ENCODE measurements at places on chromosomes 7 and 10.

GRCh38 chr7:90412458-90413184, 9.4 kb downstream of the CLDN12 start:
- DNase-seq = no peak

- peak; percentile 19 for DNase-seq
Measured at GRCh38 chr10:99612167-99612831, 7.9 kb downstream of the SLC25A28 start.

GRCh38 chr7:620885-621284, 101.2 kb upstream of the PDGFA start:
- DNase-seq = no peak

DNA sequence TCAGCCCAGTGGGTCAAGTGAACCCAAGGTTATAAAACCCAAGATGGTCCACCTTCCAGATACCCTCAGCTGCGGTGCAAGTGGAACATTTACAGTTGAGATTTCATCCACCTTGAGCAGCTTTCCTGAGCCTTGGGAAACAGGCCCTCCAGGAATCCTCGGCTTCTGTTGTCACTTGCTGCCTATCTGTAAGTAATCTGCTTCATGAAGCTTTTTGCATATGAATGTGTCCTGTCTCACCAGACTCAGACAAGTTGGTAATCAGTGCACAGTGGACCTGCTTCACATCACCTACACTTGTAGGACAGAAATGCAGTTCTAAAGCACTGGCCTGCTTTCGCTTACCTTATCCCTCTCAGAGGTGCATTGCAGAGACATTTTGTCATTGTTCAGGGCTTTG, 80.3 kb downstream of the FAM185A start:
- no peak for DNase-seq

GRCh38 chr7:24963218-24963617, 16.8 kb downstream of the OSBPL3 start:
- DNase-seq = peak; percentile 52

GRCh38 chr7:75623390-75624133, 115.2 kb downstream of the HIP1 start:
- no peak for DNase-seq

DNA sequence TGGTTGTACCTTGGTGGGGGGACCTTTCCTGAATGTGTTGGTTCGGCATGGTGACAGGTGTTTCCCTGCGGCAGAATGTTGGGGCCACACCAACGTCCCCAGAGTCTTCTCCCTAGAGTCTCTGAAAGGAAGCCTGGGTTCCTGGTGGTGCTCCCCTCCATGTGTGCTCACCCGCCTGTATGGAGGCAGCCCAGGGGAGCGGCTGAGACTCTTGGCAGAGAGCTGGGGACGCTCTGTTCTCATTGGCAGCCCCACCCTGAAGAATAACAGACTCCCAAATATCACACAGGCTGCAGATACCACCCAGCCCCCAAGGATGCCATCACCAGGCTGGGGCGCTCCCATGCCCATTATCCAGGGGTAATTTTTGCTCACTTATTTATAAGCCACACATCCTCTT, 34.8 kb downstream of the CHST12 start:
- no peak for DNase-seq

DNA sequence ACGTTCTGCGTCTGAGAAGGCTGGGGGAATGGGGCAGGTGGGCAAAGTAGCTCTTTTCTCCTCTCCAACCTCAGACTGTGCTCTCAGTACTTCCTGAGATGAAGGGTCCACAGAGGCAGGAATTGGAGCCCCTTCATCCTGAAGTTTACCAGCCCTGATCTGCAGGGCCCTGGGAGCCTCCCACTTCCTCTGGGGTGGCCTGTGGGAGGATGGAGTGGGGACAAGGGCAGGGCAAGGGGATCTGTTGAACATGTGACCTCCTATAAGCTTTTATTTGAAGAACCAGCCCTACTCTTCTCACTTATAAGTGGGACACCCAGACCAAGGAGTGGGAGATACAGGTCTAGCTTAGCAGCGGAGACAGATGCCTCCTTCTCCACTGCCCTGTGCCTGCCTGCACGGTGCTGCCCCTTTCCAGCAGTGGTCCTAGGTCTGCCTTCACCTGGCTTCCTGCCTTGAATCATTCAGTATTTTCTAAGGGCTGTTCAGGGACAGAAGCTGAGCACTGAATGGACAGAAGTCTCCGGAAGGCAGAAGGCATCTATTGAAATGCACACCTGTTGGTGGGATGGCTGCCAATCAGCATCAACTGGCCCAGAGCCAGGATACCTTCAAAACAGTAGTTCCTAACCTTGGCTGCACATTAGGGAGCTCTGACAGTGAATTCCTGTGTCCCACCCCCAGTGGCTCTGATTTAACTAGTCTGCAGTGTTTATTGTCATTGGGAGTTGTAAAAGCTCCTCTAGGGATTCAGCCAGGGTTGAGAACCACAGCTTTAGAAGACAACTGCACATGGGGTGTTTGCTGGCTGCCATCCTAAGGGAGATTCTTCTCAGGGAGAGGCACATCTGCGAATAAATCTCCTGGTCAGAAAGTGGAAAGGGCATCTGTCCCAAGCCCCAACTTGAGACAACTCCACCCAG, 2.7 kb upstream of the ARHGAP22 start:
- DNase-seq = no peak

DNA sequence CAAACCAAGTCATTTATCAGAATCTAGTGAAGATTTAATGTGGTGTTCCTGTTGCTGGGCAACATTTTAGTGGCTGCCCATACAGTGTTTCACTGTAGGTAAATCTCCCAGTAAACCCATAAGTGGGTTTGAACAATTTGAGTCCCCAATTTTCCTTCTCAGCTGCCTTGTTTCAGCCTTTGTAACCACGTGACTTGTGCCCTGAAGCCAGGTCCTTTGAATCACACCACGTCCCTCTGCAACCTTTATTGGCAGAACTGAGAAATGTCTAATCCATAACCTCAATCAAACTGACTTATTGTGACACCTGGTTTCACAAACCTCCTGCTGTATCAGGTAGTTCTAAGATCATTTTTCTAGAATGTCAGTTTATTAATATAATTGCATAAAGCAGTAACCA, 30.1 kb downstream of the SND1 start:
- no peak for DNase-seq

DNA sequence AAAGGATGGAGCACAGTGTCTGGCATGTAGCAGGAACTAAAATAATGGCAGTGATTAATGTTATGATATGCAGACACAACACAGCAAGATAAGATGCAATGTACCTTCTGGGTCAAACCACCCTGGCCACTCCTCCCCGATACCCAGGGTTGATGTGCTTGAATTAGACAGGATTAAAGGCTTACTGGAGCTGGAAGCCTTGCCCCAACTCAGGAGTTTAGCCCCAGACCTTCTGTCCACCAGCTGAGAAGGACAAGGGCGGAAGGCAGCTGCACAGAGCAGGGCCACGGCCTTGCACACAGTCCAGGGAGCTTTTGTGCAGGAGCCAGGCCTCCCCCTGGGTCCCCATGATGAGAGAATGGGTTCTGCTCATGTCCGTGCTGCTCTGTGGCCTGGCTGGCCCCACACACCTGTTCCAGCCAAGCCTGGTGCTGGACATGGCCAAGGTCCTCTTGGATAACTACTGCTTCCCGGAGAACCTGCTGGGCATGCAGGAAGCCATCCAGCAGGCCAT, at the start of gene RBP3:
RBP3 (plus strand) TSS at position 226 of the 514 bp plus-strand sequence; CDS start at position 348, 122 bp downstream.
- no peak for DNase-seq

DNA sequence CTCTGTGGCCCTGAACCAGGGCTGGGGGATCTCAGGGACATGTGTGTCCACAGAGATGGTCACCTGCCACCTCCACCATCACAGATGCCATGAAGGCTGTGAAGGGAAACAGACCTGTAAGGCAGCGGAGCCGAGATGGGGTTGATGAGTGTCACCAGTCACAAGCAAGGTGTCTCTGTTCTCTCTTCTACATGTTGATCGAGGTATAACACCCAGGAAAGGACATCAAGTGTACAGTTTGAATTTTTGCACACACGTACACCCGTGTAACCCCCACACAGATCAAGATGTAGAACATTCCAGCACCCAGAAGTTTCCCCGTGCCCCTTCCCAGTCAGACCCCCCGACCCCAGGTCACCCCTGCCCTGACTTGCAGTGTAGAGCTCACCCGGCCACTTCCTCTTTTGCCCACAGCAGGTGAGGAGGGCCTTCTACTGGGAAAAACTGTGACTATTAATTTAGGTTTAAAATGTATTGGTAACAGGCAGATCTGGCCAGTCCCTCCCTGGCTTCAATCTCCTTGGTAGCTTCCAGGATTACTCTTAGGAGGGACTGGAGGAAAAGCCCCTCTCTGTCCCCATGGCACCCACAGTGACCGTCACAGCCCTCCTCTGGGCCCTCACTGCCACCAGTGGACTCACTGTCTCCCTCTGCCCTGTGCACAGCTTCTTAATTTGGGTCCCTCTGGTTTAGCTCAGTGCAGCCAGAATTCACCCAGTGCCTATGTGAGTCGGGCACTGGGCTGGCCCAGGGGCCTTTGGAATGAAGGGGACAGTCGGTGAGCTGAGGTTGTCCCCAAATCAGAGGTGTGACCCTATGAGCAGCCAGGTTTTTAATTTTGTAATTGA, 108.2 kb downstream of the LHPP start:
- DNase-seq = no peak

- DNase-seq = peak; percentile 53
Measured at GRCh38 chr7:148883266-148884048, 634 bp downstream of the EZH2 start.

DNA sequence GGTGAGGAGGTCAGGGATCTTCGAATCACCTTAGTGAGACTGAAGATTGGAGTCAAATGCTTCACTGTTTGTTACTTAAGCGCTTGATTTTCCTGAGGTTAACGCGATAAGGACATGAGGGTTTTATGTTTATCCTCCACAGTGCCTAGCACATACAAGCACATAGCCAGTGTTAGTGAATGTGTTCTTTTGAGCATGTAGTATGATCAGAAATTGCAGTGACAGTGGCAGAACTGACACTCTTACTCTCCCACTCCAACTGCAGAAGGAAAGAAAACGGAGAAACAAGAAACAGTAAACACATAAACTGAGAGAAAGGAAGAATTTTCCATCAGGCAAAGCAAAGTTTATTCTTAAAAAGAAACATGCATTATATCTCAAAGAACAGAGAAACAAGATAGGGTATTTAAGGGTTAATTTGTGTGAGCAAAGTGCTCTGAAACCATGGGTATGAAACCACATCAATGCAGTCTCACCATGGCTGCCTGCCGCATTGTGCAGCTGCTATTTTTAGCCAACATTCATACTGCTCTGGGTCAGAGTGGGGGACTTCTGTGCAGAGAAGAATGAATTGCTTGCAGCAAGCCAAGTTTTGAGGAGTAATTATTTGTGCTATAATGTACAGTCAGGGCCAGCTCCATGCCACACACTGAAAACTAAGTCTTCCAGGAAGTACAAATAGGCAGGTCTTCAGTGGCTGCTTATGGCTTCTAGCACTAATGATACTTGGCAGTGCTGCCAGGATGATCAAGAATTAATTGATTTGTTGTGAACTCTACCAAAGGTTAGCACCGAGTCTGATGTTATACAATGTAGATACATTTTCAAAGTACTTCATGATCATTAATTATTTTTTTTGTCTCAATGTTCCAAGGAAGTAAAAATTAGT, 152.0 kb downstream of the MACC1 start:
- DNase-seq = no peak

DNA sequence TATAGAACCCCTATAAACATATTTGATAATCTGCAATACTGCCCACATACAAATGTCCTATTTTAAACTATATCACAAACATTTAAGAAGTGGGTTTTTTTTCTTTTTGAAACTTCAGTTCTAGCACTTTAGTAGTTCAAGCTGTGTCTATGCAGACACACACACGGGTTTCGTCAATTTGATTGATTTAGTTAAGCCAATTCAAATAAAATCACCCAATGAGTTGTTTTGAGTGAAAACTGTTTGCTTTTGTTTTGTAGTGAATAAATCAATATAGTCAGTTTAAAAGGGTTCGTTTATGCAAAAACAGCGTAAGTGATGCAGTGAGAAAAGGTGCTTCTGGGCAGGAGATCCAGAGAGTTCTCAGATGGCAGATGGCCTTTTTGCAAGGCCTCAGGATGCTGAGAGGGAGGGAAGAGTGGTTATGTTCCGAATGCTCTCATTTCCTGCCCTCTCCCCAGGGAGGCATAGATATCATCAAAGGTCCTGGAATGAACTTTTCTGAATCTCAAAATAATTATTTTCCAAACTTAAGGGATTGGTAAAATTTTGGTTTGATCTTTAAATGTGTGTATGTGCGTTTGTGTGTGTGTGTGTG, 102.7 kb downstream of the AGMO start:
- DNase-seq = no peak

DNA sequence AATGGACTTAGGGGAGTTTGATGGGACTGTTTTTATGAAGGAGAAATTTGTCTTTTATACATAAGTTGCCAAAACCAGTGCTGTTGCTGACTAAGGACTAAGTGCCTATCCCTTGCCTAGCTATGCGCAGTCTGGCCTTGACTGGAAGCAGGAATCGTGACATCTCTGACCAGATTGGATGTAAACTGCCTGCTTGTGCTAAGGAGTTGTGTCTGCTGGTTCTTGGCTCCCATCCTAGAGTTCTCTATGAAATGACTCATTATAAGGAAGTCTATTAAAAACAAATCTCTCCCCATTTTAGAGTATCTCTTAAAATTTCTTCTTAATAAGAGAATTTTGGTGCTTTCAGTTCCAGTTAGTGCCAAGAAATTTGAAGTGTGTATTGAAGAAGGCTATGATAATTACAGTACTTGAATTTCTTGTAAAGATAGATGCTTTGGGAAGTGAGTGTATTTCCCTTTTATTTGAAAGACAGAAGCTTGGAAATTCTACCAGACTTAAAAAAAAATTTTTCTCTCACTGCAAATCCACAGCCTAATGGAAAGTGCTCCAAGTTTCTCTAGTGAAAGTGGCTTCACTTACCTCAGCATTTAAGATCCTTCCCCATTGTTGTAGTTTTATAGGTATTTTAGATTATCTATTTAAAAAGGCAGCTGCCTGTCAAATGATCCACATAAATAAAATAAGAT, 77.6 kb downstream of the BICC1 start:
- no peak for DNase-seq

- no peak for DNase-seq
Measured at GRCh38 chr7:23136216-23136615, 30.6 kb downstream of the KLHL7 start.

DNA sequence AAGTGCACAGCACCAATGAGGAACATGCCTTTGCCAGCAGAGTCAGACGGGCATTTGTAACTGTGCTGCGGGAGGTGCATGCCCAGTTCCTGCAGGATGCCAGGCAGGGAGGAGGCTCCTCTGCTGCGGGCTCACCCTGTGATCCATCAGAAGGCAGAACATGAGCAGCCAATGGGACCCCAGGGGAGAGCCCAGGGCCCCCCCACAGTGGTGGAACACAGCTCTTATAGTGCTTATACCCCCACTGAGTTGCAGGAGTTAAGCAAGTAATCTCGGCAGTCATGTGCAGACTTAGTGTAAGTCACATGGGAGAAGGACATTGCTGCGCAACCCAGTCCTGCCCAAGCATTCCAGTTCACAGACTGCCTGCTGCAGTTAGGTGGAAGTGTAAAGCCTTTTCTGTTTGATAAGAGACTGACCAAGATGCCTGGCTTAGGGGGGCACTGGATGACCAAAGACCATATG, 120.3 kb upstream of the TMEM106B start:
- DNase-seq = no peak

DNA sequence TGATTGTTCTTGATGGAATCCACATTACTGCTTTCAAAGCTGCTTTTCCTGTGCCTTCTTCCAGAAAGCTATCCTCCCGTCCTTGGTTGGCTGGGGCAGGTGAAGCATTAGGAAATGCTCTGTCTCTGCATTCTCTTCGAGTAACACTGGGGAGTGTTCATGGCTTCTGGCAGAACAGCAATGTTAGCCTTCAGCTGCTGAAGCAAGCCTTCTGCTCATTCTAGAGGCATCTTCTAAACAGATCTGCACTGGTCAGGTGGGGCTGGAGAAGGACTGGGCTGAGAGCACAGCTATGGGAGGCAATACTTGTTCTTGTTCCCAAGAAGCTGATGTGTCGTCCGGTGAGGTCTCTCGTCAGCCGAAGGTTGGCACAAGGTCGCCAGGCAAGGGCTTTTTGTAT, 80.6 kb downstream of the MGMT start:
- DNase-seq = no peak

All from activated B cell treated with CpG ODN at 0.5 μM for 24 hours (primary cell).